ENCODE measurements at places on chromosomes 13 and 19.
A peak's percentile ranks its signal among the peaks of the same experiment; 100 is the strongest.

DNA sequence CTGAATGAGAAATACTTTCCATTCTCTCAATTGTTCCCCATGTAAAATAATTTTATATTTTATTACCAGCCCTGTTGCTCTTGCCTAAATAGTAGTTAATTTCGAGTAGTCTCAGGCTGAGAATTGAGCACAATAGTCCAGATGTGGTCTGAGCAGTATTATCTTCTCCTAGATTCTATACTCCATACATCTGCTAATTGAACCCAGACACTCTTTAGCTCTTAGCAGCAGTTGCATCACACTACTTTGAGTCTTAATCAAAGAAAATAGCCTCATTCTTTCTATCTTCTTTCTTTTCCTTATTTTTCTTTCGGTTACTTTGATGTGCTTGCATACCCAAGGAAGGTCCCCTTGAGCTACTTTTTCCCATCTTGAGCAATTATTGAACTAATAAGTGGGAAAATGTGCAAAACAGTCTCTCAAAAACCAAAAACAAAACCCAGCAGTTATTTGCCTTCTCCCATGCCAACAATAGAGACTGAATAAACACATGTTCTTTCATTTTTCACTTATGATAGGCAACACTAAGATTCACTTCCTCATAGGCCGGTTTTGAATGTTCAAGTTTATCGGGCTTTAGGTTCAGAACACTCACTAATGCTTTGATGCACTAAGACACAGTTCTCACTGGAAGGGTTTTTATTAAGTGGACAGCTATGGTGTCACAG is 204.5 kb downstream of the POU4F1 start:
- no peak for DNase-seq

DNA sequence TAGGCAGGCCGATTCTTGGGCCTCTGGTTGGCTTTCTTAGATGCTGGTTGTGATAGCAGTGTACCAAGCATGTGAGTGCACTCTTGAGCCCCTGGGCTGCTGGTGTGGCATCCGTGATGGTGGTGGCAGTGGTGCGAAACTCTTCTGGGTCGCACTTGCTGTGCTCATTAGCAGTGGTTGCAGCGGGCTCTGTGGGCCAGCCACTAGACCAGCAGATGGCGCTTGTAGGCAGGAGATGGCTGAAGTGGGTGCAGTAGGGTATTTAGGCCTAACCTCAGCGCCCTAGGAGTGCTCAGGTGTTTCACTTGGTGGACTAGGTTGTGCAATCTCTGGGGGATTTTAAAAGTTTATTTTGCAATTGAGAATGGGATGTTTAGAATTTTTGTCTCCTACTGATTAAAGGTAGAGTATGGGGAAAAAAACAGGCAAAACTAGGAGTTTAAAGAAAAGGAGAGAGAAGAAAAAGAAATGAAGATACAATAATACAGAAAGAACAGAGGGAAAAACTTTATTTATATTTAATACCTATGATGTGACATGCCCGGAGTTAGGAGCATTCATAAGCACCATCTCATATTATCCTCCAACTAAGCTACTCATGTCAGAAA is 4.3 kb upstream of the ZNF17 start:
- peak; percentile 37 for DNase-seq

DNA sequence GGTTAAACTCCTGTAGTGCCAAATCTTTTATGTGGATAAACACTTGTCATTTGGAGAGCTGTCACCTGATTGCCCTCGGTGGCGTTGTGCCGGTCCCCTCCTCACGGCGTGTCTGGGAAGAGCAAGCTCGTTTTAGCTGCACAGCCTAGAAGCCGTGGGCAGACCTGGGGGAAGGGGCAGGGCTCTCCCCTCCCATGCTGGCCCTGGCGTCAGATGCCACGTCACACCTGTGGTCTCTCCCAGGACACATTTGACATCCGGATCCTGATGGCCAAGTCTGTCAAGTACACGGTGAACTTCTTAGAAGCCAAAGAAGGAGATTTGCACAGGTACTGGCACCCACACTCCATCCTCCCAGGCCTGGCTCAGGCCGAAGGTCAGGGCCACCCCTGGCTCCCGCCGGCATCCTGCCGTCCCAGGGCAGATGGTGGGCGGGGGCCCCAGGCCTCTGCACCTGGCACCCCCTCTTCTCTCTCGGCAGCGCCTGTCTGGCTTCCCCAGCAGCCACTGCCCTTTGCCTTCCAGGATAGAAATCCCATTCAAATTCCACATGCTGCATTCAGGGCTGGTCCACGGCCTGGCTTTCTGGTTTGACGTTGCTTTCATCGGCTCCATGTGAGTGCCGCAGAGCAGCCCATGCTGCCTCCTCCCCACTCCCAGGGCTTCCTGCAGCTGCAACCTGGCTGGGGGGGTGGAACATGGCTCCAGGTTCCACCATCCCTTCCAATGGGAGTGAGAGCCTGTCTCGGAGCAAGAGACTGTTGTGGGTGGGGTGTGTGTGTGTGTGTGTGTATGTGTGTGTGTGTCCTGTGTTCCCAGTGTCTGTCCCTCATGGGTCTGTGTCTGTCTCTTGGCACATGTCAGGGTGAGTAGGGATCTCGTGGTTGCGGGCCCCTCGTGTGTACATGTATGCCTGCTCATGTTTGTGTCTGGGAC is 8.8 kb downstream of the YIPF2 start:
- DNase-seq: no peak

GRCh38 chr13:101795025-101795424 is 342.6 kb downstream of the ITGBL1 start:
- DNase-seq: no peak

- DNase-seq: no peak
Observed at GRCh38 chr13:77928909-77929308, 10.3 kb upstream of the EDNRB start.

DNA sequence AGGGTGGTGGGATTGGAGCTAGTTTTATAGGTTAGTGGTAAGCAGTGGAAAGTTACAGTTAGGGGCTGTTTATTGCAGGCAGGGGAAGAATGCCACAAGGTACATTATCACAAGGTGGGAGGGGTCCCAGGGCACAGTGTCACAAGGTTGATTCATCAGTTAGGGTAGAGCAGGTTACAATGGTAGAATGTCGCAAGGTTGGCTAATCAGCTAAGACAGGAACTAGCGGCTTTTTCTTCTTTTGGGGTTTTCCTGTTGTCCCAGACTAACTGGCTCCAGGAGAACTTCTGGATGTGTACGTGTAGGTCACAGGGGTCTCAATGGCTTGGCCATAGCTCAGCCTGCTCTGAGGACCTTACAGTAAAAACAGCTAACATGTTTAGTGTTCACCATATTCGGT is 1221.1 kb downstream of the SLITRK1 start:
- no peak for DNase-seq

- peak; percentile 72 for DNase-seq
Observed at GRCh38 chr19:15551293-15552004, 43.1 kb downstream of the CYP4F22 start.

DNA sequence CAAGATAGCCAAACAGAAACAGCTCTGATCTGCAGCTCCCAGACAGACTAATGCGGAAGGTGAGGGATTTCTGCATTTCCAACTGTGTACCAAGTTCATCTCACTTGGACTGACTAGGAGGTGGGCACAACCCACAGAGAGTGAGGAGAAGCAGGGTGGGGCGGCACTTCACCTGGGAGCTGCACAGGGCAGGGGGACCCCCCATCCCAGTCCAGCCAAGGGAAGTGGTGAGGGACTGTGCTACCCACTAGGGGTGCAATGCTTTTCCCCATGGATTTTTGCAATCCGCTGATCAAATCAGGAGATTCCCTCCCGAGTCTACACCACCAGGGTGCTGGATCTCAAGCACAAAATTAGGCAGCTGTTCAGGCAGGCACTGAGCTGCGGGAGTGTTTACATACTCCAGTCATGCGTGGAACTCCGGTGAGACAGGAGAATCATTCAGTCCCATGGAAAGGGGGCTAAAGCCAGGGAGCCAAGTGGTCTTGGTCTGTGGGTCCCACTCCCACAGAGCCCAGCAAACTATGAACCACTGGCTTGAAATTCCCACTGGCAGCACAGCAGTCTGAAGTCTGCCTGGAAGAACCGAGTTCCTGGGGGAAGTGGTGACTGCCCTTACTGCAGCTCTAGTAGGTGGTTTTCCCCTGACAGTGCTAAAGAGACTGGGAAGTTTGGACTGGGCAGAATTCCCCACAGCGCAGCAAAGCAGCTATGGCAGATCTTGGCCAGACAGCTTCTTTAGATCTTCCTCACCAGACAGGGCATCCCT is 85.1 kb upstream of the UFM1 start:
- no peak for DNase-seq

DNA sequence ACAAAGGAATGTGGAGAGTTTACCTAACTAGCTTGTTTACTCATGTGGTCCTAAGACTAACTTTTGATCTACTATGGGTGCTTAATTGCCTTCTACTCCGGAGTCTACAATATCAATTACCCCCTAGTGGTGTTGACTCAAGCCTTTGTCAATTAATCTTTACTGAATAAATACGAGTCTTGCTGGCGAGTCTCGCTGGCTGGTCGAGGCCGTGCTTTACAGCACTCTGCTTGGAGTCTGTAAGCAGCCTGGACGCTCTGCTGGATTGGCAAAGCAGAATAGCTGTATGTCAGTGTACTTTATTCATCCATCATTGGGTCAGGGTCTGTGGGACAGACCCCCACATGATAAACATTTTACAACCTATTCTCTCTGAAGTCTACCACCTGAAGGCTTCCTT is 9.9 kb upstream of the SPART start:
- no peak for DNase-seq

GRCh38 chr13:46149272-46150133 is 32.5 kb downstream of the LCP1 start:
- no peak for DNase-seq

GRCh38 chr13:42405665-42406390 is 133.9 kb downstream of the AKAP11 start:
- no peak for DNase-seq

DNA sequence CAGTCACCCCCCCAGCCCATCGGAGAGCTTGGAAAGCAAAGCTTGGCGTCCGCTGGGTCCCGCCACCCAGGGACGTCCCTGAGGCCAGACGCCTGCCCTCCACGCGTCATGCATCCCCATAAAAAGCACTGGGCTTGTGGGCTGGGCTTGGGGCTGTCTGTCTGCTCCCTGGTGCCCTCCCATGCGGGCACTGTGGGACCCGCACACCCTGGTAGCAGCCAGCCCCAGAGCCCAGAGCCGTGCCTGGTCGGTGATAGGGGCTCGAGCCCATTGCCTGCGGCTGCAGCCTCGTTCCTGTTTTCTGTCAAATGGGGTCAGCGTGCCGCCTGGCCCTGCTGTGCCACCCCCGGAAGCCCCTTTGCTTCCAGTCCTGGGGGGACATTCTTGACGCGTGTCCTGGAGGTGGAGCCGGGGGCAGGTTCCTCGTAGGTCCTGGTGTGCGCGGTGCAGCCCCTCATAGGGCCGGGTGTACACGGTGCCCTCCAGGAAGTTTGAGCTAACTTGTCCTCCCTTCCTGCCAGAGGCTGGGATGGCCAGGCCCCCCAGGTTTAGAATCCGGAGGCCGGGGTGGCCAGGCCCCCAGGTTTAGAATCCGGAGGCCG is 4.3 kb upstream of the GZMM start:
- no peak for DNase-seq

DNA sequence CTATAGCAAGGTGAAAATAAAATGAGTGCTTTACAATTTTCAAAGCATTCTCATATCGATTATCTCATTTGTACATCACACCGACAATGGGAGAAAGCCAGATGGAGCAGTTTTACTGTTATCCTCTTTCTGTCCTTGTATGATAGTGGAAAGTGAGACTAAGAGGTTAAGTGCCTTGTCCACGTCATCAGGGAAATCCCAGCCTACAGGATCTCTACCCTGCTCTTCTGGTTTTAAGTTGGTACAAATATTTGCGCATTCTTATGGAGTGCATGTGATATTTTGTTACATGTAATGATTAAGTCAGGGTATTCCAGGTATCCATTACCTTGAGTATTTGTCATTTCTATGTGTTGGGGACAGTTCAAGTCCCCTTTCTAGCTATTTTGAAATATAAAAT is 12.4 kb upstream of the ENOX1 start:
- DNase-seq: no peak

- no peak for DNase-seq
Observed at GRCh38 chr13:25147638-25148401, 24.3 kb downstream of the AMER2 start.

GRCh38 chr19:19098703-19099632 is 35.2 kb downstream of the SLC25A42 start:
- no peak for DNase-seq

- no peak for DNase-seq
Observed at GRCh38 chr13:51502153-51502651, 49.4 kb upstream of the INTS6 start.

- DNase-seq: no peak
Observed at GRCh38 chr13:30552567-30552966, 65.2 kb upstream of the USPL1 start.

DNA sequence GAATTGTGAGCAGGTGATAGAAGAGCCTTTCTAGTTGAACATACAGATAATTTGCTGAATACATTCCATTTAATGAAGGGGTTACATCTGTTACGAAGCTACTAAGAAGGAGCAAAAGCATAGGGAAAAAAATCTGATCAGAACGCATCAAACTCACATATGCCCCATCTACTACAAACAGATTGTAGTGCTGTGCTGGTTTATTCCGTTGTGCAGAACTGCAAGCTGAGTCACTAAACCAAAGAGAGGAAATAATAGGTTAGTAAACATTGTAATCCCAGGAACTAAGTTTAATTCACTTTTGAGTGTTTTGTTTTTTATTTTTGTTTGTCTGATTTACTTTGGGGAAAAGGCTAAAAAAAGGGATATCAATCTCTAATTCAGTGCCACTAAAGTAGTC is 136.3 kb downstream of the CDK8 start:
- no peak for DNase-seq

DNA sequence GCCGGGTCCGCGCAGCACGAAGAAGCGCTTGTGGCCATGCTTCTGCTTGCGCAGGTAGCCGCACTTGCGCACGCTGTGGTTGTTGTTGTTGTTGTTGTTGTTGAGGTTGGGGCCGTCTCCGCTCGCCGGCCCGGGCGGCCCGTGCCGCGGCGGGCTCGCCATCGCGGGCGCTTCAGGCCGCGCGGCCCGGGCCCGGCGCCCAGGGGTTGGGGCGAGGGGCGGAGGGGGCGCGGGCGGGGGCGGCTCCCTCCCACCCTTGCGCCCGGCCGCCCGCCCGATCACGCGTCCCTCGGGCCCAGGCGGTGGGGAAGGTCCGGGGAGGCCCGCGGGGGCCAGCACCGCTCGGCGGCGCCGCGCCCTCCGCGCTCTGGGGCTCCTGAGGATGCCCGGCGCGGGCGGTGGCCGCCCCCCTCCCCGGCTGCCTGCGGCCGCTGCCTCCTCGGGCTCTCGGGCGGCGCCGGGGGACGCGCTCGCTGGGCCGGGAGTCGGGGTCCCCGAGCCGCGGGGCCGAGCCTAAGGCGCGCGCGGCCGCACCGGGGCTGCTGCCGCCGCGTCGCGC is 412 bp downstream of the IRS2 start:
- no peak for DNase-seq

DNA sequence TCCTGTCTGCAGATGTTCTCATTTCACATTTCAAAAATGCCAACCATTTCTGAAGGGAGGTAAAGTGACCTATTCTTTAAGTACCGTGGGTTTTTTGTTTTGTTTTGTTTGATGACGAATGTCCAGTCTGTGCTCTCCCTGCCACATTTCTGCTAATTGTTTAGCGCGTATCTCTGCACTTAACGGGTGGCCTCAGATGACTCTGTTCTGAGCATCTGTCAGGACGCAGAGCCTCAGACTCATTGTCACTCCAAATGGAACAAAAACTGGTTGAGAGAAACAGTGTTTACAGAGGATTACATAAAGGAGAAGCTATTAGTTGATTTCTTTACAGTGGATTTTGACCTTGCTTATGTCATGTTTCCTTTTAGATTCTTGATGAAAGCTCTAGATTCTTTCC is 23.7 kb downstream of the TPP2 start:
- DNase-seq: no peak

All from posterior cingulate gyrus (tissue), 11 donors.